ENCODE measurements at places on chromosomes 1 and 21.

GRCh38 chr1:178495741-178496409 lies 889 bp downstream of the CLEC20A start:
- no peak for DNase-seq

GRCh38 chr1:31745096-31745945 lies 18.8 kb downstream of the ADGRB2 start:
- DNase-seq: no peak

DNA sequence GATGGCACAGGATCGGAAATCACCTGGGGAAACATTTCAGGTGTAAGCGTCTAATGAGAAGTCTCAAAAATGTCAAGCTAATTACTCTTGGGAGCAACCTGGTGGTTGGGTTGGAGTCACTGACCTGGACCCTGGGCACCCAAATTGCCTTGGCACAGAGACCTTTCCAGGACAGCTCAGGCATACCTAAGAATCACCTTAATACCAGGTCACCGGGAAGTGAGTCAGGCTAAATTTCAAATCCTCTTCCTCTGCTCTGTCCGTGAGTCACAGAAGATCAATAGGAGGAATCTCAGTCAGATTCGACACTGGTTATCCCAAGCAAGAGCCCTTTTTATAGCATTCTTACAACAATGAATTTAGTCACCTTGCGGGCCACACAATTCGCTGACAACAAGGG lies 179.6 kb upstream of the CAMK1G start:
- no peak for DNase-seq

DNA sequence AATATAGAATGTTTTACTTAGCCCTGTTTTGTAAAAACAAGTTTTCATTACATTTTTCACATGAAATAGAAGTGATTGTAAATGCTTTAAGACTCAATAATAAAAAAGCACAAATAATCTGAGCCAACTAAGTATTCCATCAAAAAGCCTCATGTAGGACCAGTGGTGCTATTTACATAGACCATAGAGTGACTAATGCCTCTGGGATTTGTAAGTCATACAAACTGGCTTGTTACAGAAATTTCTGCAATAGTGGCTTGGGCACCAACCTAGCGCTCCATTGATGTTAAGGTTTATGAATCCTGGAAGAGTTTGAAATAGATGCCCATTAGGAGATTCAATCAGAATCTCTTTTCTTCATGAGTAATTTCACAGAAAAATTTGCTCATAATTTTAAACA lies 31.9 kb downstream of the ZMYM1 start:
- DNase-seq: no peak

DNA sequence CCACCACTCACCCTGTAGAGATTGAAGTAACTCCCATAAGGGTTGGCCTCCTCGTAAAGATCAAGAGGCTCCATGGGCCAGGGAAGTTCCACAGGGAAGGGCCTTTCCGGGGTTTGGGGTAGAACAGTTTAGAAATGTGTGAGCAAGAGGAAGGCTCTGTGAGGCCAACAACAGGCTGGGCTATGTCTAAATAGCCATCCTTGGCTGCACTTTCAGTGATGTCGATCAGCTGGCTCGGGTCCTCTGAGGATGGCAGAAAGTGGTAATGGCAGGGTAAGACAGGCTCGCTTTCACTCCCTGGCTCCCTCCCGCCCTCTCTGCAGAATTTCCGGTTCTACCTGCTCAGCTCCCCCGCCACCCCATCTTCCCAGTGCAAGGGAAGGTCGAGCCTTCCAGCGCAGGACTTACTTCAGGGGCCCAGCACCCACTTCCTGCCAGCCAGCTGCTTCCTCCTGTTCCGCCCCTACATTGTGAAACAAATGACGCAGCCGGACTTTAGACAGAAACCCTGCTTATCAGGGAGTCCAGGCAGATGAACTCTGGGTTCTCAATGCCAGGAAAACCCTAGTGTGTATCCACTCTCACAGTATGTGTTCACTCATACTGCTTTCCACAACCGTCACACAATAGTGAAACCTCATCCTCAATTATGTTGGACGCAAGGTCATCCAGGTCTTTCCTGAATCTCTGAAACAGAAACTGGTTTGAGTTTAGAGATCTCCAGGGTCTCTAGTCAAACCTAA lies 7.3 kb downstream of the F11R start:
- peak; percentile 54 for DNase-seq

DNA sequence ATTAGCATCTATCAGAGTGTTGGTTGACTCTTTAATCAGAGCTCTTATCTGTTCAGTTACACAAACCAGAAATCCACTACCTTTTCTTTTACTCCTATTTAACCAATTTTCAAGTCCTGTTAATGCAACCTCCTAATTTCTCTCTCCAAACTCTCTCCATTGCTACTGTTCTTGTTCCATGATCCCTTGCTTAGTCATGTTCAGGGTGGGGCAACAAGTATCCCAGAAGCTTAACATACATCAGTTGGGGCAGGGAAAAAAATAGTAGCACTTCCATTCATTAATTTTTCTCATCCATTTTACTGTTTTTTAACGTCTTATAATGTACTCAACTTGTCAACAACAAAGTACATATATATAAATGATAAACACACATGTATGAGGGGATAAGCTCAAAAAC lies 111.2 kb upstream of the LBR start:
- no peak for DNase-seq

DNA sequence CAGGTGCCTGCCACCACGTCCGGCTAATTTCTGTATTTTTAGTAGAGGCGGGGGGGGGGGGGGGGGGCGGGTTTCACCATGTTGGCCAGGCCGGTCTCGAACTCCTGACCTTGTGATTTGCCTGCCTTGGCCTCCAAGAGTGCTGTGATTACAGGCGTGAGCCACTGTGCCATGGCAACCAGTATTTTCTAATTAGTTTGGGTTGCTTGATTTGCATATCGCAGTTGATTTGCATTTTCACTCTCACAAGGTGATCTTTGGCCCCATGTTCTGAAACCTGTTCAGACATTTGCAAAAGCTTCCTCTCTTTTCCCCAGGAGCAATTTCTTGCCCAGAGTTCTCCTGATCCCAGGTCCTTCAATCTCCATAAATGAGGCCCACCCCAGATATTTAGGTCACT lies 1.7 kb downstream of the TOR3A start:
- no peak for DNase-seq

DNA sequence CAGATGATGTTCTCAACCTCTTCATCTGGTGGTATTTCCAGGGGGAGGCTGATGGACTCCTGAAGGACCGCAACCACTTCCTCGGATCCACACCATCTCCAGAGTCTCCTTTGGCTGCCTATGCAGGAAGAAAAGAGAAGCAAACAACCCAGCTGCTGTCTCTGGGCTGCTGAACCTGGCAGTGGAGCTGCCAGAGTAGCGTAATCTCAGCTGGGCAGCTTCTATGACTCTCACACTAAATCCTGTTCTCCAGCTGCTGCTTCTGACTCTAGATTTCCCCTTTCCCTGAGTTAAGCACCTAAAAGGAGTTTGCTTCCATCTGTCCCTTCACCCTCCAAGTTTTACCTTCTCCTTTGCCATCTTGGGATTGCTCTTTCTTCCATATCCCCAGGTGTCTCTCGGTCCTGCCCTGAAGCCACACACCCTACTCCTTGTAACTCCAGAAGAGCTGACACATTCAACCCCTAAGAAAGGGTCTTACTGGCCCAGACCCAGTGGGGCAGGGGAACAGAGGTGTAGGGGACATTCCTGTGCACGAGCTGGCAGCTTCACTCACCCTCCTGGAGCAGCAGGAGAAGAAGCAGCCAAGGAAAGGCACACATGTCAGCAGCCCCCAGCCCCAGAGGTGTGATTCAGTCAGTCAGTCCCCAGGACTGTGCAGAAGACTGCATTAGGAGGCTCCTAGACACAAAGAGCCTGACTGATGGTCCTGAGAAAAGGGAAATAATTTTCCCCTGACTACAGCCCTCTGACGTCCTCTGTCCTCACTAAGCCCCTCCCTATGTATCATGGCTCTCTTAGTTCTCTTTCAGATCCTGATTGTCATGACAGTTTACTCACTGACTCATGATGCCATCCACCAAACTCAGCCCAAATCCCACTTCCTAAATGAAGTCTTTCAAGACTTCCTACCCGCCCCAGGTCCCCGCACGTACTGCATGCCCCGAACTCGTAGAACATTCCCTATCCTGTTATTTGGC lies at the start of gene SLAMF9:
Gene SLAMF9 (minus strand): TSS at position 702 of the 980 bp plus-strand sequence. CDS start 100 bp downstream, at position 602.
- no peak for DNase-seq

GRCh38 chr1:242425232-242425631 lies 99.3 kb downstream of the PLD5 start:
- no peak for DNase-seq

GRCh38 chr1:49971088-49971487 lies 52.7 kb downstream of the AGBL4 start:
- no peak for DNase-seq

- DNase-seq: no peak
These were observed 24.7 kb downstream of the KNCN start for GRCh38 chr1:46526691-46527291.

- DNase-seq: no peak
These were observed 1.1 kb upstream of the C2CD2 start for GRCh38 chr21:41954654-41955499.

DNA sequence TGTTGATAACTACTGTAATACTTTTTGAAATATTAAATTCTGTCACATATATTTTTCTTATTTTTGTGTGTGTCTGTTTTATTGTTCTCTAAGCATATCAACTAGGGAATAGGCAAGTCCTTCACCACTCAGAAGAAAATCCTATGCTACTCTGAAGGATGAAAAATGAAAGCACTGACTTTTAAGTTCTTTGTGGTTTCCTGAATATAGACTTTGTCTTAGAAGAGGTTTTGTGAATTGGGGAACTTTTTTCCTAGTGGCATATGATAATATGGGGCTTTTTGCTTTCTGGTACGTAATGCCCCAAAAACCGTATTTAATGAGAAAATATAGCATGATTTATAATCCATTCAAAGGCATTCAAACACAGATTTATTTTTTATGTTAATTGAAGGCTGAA lies 136.0 kb downstream of the SNX7 start:
- DNase-seq: no peak

- DNase-seq: no peak
These were observed 333.5 kb downstream of the RRAGC start for GRCh38 chr1:38526046-38526445.

- no peak for DNase-seq
These were observed 114.5 kb downstream of the LRRC40 start for GRCh38 chr1:70090875-70091274.

GRCh38 chr1:220887520-220888416 lies 8.5 kb downstream of the HLX start:
- no peak for DNase-seq

GRCh38 chr1:18927654-18928272 lies 25.4 kb upstream of the ALDH4A1 start:
- no peak for DNase-seq

- no peak for DNase-seq
These were observed 17.0 kb upstream of the PIGC start for GRCh38 chr1:172460887-172461315.
